ENCODE measurements at places on chromosomes 7 and 10. TPM values are rescaled to one million over a fixed set of nuclear protein-coding genes. Genes with fewer than 3 reads are reported as not detected.

DNA sequence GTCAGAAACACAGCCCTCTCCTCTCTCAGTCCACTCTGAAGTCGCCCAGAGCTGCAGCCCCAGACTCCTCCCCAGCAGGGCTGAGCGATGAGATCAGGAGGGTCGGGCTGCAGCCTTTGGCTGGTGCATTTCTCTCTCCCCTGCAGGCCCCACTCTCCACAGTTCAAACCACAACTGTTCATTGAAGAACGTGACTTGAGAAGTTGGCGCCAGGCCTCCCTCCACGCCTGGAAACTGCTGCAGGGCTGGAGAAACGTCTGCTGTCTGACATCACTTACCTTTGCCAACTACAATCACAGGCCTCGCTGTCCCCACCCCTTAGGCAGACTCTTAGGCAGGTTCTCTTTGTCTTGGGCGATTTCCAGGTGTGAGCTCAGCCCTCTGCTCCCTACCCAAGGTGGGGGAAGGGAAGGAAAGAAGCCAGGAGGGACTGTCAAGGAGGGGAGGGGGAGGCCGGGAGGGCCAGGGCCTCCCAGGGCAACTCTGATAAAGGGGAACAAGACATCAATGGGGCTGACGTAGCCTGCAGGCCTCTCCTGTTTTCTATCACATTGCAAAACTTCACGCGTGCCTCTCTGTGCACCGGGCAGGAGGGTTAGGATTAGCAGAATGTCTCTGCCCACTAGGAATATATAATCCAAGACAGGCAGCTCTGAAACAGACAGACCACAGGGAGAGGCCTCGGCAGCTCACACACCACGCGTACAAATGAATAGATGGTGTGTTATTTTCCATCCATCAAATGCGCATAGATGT, 32.7 kb downstream of the CALML5 start:
- no peaks in the 10 kb centered on the region for H3K36me3 ChIP-seq
- no peak overlapping the region for H3K4me3 ChIP-seq
- no peak overlapping the region for H3K27ac ChIP-seq
- DNase-seq = no peak
- no peaks in the 10 kb centered on the region for H3K4me1 ChIP-seq
- no peaks in the 10 kb centered on the region for H3K27me3 ChIP-seq

GRCh38 chr7:4661871-4662270, 20.2 kb upstream of the FOXK1 start:
- no peak overlapping the region for H3K4me3 ChIP-seq
- peaks cover 8% of the 10 kb centered on the region for H3K36me3 ChIP-seq
- H3K4me1 ChIP-seq = peaks cover 6% of the 10 kb centered on the region
- no peaks in the 10 kb centered on the region for H3K27me3 ChIP-seq
- H3K27ac ChIP-seq = no peak overlapping the region

- no peaks in the 10 kb centered on the region for H3K4me1 ChIP-seq
- no peak overlapping the region for H3K27ac ChIP-seq
- no peaks in the 10 kb centered on the region for H3K36me3 ChIP-seq
- no peak overlapping the region for H3K4me3 ChIP-seq
Observed at GRCh38 chr10:111338805-111339204, 262.0 kb downstream of the ADRA2A start.

DNA sequence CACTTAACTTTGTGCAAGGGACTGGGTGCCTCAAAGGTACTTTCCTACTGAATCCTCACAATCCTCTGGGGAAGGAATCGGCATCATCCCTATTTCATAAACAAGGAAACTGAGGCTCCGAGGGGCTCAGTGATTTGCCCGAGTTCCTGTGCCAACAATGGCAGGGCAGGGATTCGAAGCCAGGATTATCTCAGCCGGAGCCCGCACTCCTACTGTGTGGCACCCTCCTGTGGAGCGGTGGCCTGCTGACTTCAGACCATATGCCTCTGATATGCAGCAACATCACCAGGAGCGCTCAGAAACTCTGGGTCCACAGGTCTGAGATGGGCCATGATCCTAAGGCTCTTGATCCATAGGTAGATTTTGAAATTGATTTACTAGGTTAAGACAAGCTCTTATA, 46.6 kb downstream of the PODXL start:
- DNase-seq = no peak
- H3K4me3 ChIP-seq = no peak overlapping the region
- no peaks in the 10 kb centered on the region for H3K27me3 ChIP-seq
- H3K27ac ChIP-seq = no peak overlapping the region

GRCh38 chr10:70615784-70616522, 13.4 kb upstream of the PRF1 start:
- peaks cover 41% of the 10 kb centered on the region for H3K4me1 ChIP-seq
- no peak overlapping the region for H3K4me3 ChIP-seq
- DNase-seq = no peak
- H3K27ac ChIP-seq = no peak overlapping the region
- peaks cover 4% of the 10 kb centered on the region for H3K36me3 ChIP-seq

GRCh38 chr7:110090110-110090820, 1000.7 kb upstream of the LRRN3 start:
- no peak for DNase-seq
- no peaks in the 10 kb centered on the region for H3K4me1 ChIP-seq
- no peak overlapping the region for H3K27ac ChIP-seq

GRCh38 chr10:109474812-109475211, 448.5 kb downstream of the XPNPEP1 start:
- no peak overlapping the region for H3K27ac ChIP-seq
- no peak for DNase-seq
- H3K4me3 ChIP-seq = no peak overlapping the region
- no peaks in the 10 kb centered on the region for H3K27me3 ChIP-seq
- H3K36me3 ChIP-seq = no peaks in the 10 kb centered on the region

- H3K27ac ChIP-seq = peak overlapping the region; percentile 66
- DNase-seq = peak; percentile 54
- H3K4me3 ChIP-seq = peak overlapping the region; percentile 84
Observed at GRCh38 chr7:44750921-44751571, 2.4 kb downstream of the ZMIZ2 start.

DNA sequence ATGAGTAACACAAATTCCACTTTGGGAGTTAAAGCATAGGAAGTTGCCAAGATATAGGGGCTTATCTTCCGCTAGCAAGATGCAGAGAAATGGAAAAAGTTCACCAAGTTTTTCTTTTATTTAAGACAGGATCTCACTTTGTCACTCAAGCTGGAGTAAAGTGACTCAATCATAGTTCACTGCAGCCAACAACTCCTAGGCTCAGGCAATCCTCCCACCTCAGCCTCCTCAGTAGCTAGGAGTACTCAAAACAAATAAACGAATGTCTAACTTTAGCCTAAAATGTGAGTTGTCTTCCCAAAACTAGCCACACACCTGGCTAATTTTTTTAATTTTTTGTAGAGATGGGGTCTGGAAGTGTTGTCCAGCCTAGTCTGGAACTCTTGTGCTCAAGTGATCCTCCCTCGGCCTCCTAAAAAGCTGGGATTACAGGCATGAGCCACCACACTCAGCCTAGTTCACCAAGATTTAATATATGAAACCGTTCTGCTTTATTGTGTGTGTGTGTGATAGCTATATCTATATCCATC, 9.9 kb downstream of the VIM start:
- H3K36me3 ChIP-seq = peaks cover 54% of the 10 kb centered on the region
- peaks cover 37% of the 10 kb centered on the region for H3K4me1 ChIP-seq
- H3K27ac ChIP-seq = no peak overlapping the region
- DNase-seq = no peak

GRCh38 chr10:117350909-117351308, 24.3 kb downstream of the PDZD8 start:
- H3K4me1 ChIP-seq = peaks cover 28% of the 10 kb centered on the region
- peaks cover 6% of the 10 kb centered on the region for H3K36me3 ChIP-seq
- H3K4me3 ChIP-seq = no peak overlapping the region

Gene TRIM4
- total RNA-seq = 29.5 TPM

Gene ENO4
- not detected for total RNA-seq

Data from activated CD4-positive, alpha-beta memory T cell treated with anti-CD3 and anti-CD28 coated beads, Interleukin-2, amount 10 ng/mL, durations not matched to agents 7 days and 5 days (primary cell).